Esophagus mucosa (tissue), 1 donor: ENCODE measurements at places on chromosomes 7 and 10.
A peak's percentile ranks its signal among the peaks of the same experiment; 100 is the strongest.

DNA sequence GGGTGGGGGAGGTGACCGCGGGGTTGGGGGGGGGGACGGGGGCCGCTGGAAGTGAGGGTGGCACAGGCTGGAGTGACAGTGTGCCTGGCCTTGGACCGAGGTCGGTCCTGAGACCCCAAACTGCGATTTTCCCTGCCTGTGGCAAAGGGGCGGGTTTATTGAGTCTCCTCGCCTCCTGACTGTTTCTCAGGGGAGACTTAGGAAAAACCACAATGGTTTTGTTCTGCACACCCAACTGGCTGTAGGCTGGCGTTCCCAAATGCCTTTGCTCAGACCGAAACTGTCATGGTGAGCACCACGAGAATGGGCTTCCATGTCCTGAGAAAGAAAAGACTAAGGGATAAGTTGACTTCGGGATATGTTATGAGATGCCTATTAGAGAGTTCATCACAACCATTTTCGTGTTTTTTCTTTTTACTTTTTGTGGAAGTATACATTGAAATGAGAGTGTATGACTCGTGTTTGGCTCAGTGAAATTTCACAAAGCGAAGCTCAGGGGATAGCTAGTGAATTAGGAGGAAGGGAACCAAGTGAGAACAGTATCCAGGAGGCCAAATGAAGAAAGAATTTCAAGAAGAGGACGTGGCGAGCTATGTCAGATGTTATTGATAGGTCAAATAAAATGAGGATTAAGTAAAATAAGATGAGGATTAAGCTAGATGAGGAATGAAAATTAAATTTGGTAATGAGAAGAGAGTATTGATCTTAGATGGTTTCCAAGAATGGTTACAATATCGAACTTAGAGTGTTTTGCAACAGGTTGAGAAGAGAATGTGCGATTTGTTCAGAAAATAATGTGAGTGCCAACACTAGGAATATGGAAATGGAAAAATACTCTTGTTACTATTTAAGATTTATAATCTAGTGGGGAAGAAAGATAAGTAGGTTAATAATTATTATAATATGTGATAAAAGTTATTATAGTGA lies 918 bp downstream of the NET1 start:
- ATAC-seq: peak; percentile 33

GRCh38 chr7:21020667-21021066 lies 234.0 kb upstream of the SP8 start:
- ATAC-seq: no peak

GRCh38 chr10:110837418-110838171 lies 34.1 kb upstream of the PDCD4 start:
- ATAC-seq: no peak

DNA sequence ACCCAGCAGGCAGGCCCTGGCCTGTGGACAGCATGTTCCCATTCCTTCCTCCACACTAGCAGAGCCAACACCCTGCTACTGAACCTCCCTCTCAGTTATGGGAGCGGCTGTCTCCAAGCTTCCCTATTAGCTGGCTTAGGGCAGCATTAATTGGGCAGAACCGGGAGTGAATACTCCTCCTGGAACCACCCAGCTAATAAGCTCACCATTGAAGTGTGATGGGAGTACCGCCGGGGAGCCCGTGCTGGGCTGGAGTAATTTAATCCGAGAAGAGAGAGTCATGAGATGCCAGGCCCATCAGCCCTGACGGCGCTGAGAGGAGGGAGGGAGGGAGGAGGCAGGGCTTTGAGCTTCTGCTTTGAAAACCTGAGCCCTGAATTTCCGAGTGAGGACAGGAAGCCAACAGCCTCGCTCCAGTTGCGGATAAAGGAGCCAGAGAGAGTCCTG lies 31.8 kb upstream of the ELFN1 start:
- no peak for ATAC-seq

- ATAC-seq: no peak
These were observed 133.8 kb downstream of the TCERG1L start for GRCh38 chr10:131177431-131178327.

DNA sequence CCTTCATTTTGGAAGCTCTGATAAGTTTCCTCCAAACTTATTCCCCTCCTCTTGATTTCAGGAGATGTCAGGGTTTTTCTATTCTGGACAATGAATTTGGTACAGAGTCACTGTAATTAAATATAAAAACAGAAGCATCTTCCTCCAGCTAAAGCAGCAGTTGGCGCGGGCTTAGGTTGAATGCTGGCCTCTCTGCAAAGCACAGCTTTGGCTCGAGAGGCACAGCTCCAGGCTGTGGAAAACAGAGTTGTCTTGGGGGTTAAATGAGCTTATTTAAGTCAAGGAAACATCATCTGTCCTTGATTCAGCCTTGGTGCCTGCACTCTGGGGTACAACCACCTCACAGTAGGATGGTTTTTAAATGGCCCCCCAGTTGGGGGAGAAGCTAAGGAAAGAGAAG lies 35.0 kb upstream of the PDCD4 start:
- ATAC-seq: no peak

DNA sequence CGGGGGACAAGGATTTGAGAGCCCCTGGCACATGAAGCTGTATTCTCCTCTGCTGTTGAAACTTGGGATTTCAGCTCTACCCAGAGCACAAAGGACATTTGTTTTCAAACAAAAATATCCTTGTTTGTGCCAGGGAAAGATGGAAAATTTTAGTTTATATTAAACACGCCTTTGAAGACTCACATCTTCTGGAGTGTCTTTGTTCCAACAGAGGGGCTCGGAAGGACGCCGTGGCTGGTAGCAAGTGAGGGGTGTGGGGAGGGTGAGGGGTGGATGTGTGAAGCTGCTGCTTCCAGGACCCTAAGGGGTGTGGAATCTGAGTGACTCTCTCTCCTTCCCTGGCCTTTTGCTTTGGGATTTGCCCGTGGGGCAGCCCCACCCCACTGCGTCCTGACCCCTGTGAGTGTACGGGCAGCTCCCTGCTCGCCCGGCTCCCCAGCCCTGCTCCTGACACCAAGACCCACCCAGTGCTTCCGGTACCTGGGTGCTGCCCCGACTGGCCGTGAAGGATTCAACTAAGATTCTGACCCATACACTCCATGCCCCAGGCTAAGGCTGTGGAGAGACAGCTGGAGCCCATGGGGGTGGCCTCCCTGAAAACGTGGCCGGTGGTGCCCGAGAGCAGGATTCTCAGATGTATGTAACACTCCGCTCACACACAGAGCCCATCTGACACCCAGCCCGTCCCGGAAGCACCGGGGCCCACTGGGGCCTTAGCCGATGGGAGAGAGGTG lies 59.6 kb downstream of the ZRANB1 start:
- peak; percentile 82 for ATAC-seq

GRCh38 chr10:130046591-130046990 lies 64.0 kb downstream of the C10orf143 start:
- ATAC-seq: no peak

DNA sequence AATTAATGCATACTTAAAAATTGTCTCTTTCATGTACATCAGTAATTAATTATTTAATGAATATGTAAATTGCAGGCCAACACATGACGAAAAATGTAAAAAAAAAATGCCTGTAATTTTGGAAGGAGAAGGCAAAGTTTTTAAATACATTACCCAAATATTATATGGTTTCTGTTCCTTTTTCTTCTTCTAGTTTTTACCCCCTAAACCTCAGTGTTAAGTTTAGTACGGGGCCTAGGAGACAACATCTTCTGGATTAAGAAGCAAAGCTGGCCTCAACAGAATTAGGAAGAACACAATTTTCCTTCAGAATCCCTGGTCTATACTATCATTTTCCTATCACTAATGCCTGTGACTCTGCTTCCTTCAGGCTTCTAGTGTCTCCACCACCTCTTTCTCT lies 459.3 kb upstream of the NRP1 start:
- ATAC-seq: no peak

DNA sequence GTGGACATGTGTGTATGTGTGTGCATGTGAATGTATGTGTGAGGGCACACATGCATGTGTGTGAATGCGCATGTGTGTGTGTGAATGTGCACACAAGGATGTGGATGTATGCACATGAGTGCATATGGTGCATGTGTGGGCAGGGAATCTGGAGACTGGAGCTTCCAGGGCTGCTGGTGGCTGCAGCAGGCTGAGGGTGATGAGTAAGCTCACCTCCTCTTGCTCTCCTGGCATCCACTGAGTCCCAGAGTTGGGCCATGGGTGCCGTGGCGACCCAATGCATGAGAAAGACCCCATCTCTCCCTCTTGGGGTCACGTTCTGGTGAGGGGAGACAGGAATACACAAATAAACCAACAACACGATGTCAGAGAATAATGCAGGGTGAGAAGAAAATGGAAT lies 33.3 kb upstream of the COL13A1 start:
- ATAC-seq: no peak

DNA sequence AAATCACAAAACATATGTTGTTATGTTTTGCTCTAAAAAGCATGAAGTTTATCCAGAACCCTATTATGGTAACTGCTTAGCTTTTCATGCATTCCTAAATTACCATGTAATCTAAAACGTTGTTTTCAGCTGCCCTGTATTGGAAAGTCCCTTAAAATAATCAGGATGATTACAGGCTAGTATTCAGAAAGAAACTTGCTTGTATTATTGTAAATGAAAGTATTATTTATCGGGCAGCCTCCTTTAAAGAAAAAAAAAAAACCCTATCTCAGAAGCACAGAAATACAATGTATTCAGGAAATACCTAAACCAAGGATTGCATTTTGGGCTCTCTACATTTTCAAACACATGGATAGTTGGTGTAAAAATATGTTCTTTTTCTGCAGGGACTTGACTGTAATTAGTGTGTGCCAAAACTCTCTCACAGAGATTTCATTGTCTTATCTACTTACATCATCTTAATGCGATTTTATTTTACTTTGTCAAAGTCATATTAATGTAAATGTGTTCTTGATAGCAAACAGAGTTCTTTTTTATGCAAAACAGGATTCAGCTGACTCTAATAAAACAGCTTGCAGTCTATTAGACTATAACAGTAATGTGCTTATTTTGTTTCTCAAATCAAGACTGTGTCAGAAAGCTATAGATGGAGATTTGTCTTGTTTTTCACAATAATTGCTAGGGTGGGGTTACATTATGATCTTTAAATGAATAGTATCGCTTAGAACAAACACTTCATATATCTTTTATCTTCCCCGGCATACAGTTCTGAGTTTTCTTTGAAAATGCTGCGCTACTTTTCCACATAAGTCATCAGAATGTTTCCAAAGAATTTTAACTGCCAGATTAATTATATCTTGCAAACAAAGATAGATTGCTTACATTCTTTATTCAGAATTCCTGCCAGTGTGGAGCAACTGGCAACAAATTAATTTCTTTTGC lies 65.3 kb upstream of the ARID5B start:
- no peak for ATAC-seq

DNA sequence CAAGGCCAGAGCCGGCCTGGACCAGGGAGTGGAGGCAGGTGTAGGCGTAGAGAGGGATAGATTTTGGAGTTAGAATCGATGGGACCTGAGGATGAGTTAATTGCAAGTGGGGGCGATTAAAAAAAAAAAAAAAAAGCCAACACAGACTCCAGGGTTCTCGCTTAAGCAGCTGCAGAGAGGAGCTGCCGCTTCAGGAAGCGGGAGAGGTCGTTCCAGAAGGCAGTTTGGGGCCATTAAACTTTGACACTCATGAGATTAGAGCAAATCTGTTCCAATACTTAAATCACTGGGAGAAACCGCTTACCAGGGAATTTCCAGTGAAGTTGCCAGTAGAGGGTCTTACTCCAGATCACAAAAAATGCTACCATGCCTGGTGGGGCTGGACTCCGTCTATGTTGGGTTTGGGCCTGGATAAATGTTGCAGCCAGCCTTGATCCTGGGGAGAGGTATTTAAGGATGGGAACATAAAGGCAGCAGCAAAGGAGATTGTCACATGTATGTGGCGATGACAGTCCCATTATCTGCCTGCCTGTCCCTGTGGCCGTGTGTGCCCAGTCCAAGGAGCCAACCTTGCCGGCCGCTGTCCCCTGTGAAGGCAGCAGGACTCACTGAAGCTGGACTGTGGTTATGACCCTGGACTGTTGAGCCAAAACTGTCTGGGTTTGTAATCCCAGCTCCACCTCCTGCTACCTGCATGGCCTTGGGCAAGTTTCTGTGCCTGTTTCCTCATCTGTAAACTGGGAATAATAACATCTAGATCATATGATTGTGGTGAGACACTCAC lies 23.9 kb upstream of the GRID1 start:
- ATAC-seq: no peak

DNA sequence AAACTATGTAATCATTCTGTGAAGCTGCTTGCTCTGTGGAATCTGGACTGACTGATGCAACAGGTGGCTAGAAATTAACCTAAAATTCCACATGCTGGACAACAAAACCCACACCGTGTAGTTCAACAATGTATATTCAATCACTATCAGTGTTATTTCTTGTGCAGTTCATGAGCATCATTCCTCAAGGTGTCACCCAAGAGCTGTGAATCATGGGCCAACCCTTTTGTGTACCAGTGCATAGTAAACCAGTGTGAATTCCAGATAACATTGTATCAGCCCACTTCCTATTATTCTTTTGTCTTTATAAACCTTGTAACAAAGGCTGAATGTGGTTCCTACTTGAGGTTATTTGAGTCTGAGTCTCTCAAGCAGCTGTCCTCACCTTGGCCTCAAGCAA lies 905.2 kb upstream of the ZNF722 start:
- no peak for ATAC-seq

GRCh38 chr7:151313857-151314256 lies 27.8 kb upstream of the NUB1 start:
- peak; percentile 51 for ATAC-seq

GRCh38 chr10:122513053-122513452 lies 47.5 kb upstream of the DMBT1 start:
- no peak for ATAC-seq

DNA sequence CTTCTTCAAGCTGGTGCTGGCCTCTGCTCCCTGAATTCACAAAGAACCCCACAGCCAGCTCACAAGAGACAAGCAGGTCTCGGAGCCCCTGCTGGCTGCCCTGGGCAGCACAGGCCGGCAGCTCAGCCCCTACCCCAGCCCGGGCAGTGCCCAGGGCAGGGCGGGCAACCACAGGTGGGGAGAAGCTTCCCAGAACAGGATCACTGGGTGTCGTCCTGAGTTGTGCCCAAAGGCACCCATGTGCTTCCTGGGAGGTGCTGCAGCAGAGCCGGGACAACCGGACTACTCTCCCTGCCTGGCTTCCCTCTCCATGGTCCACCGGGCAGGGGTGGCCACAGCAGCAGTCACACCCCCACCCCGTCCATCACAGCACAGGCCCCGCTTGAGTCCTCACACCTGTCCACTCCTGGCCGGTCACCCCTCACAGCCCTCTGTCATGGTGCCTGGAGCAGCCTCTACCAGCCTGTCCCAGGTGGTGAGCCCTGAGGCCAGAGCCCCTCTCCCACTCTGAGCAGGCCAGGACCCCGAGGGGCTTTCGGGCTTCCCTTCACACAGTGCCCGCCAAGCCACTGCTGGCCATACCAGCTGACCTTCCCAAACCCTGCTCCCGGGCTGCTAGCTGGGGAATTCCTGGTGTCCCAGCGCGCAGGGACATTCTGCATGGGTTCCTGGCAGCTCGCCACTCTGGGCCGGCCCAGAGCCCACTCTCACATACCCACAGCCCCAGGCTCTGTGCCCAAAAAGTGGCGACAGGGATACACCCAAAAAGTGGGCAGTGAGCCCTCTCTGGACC lies 3.1 kb downstream of the RASGEF1A start:
- ATAC-seq: no peak
